ENCODE measurements at places on chromosomes 5 and 9. TPM values are rescaled to one million over a fixed set of nuclear protein-coding genes. Genes with fewer than 3 reads are reported as not detected.

GTF2H2 gene
- 32.6 TPM for total RNA-seq

NME5 gene
- not detected for total RNA-seq

PCDHAC2 gene
- 0.71 TPM for total RNA-seq

FOXD4L4 gene
- not detected for total RNA-seq

PHF24 gene
- 0.27 TPM for total RNA-seq
